ENCODE measurements at places on chromosomes 5 and 9.
A peak's percentile ranks its signal among the peaks of the same experiment; 100 is the strongest.

- no peak for DNase-seq
Measured at GRCh38 chr5:76196886-76197489, 113.8 kb downstream of the SV2C start.

GRCh38 chr5:172336676-172337285 lies 53.2 kb upstream of the UBTD2 start:
- no peak for DNase-seq

GRCh38 chr5:112643339-112643971 lies 94.2 kb upstream of the APC start:
- no peak for DNase-seq

GRCh38 chr5:158519433-158520021 lies 580.2 kb downstream of the EBF1 start:
- no peak for DNase-seq

GRCh38 chr5:170442921-170443320 lies 53.8 kb upstream of the KCNMB1 start:
- DNase-seq: no peak

DNA sequence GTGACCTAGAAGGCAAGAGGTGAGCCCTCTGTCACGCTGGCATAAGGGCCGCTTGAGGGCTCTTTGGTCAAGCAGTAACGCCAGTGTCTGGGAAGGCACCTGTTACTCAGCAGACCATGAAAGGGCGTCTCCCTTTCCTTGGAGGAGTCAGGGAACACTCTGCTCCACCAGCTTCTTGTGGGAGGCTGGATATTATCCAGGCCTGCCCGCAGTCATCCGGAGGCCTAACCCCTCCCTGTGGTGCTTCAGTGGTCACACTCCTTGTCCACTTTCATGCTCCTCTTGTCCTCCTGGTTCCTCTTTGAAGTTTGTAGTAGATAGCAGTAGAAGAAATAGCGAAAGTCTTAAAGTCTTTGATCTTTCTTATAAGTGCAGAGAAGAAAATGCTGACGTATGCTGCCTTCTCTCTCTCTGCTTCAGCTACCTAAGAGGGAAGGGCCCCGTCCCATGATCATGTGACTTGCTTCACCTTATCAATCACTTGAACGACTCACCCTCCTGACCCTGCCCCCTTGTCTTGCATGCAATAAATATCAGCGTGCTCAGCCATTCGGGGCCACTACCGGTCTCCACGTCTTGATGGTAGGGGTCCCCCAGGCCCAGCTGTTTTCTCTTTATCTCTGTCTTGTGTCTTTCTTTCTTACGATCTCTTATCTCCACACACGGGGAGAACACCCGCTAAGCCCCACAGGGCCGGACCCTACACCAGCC lies 16.7 kb upstream of the SCGB3A1 start:
- peak; percentile 7 for DNase-seq

DNA sequence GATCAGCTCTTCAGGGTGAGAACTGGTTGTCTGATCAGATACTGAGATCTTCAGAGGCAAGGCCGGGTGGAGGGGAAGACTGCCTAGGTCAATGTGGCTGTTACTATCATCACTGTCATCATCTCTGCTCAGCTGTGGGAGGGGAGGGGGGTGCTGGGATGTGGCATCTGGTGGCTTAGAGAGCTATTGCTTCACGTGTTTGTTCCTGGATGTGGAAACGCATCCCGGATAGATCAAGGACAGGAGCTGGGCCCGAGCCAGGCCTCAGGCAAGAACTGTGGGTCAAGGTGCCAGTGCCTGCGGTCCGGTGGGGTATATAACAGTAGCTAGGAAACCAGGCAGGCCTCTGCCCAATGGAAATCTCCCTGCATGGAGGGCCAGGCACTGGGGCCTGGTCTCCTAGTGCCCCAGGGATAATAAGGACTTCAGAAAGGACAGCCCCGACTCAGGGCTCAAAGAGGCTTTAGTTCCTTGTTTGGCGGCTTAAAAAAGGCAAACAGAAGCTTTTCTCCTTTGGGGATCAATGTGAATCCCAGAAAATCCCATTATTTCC lies 30.3 kb upstream of the TIFAB start:
- no peak for DNase-seq

- DNase-seq: peak; percentile 80
Measured at GRCh38 chr9:113548221-113549041, 84.9 kb downstream of the RGS3 start.

DNA sequence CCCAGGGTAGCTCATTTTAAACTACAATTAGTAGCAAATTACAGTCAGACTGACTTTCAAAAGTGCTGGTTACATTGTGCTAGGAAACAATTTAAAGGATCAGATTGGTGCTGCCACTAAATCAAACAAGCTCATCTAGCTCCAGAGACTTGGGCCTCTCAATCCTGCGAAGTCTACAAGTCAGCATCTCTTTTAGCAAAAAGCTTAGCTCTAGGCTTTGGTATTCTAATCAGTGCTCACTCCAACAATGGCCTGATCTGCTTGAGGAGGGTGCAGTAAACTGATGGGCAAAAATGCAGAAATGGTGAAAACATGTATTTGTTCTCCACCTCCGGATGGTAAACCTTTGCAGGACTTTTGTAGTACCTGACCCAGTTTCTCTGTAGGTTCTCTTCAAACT lies 47.0 kb upstream of the SEMA6A start:
- DNase-seq: no peak

DNA sequence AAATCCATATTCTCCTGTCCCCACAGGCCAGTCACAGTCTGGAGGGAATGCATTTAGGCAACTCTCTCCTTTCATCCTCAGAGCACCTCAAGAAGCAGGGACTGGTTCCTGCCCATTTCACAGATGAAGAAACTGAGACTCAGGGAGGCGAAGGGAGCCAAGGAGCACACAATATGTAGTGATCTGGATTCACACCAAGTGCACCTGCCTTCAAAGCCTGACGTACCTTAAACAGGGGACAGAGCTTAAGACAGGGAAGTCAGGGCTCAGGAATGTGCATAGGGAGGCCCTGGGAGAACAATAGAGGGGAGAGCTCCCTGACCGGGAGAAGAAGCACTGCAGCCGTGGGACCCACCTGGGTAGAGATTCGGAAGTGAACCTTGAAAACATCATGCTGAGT lies 83.0 kb downstream of the GABBR2 start:
- DNase-seq: no peak

DNA sequence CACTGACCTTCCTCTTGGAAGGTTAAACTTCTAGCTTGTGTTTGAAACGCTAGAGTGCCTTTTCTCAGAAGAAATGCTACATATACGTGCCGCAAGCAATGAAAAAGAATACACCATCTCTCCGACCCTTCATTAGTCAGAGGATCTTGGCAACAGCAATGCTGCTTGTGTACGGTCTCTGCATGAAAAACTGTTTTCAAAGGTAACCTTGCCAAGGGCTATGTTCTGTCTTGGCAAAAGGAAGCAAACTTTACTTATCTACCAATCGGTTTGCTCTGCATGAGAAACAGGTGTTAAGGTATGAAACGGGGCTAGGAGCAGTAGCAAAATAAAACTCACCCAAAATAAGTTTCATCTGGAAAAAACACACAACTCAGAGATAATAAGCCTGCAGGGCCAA lies 297.8 kb downstream of the FBXL17 start:
- no peak for DNase-seq

- DNase-seq: no peak
Measured at GRCh38 chr9:38181866-38182265, 112.8 kb upstream of the SHB start.

DNA sequence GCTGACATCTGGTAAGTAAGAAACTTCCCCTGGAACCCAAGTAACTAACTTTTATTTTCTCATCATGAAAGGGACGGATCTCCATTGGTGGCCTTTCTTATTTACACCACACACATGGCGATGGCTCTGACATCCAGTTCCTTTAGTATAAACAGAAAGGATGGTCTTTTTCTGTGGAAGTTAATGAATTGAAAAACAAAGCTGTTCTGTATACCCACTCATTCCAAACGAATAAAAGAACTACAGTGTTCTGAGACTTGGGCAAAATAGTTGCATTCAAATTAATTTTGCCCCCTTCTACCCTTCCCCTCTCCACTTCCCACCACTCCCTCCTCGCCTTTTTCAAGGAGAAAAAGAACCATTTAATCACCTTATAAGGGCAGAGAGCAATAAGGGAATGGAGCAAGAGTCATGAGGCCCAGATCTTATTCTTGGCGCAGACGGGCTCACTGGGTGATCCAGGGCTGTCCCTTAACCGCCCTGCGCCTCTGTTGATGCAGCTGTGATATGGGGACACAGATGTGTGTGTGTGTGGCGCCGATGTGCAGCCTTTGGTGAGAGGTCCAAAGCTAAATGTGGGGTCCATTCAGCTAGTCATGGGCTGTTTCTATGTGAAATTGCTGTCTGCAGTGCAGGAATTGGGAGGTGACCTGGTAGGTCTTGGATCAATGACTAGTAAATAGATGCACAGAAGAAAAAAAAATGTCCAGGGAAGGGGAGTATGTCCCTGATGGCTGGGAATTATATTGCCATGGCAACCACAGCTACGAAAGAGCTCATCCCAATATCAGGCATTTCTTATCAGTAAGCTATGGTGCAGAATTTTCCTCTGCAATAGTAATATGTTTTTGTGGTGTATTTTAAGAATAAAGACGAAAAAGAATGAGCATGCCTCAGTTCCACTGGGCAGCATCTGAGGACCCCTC lies 141.5 kb upstream of the ERCC6L2 start:
- no peak for DNase-seq

DNA sequence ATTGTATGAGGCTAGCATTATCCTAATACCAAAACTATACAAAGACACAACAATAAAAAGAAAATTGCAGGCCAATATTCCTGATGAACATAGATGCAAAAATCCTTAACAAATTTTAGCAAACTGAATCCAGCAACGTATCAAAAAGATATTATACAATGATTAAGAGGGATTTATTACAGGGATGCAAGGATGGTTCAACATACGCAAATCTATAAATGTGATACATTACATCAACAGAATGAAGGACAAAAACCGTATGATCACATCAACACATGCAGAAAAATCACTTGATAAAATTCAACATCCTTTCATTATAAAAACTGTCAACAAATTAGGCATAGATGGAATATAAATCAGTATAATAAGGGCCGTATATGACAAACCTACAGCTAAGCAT lies 27.1 kb upstream of the ARL15 start:
- DNase-seq: no peak

GRCh38 chr5:42884326-42884725 lies 72.6 kb upstream of the SELENOP start:
- no peak for DNase-seq

DNA sequence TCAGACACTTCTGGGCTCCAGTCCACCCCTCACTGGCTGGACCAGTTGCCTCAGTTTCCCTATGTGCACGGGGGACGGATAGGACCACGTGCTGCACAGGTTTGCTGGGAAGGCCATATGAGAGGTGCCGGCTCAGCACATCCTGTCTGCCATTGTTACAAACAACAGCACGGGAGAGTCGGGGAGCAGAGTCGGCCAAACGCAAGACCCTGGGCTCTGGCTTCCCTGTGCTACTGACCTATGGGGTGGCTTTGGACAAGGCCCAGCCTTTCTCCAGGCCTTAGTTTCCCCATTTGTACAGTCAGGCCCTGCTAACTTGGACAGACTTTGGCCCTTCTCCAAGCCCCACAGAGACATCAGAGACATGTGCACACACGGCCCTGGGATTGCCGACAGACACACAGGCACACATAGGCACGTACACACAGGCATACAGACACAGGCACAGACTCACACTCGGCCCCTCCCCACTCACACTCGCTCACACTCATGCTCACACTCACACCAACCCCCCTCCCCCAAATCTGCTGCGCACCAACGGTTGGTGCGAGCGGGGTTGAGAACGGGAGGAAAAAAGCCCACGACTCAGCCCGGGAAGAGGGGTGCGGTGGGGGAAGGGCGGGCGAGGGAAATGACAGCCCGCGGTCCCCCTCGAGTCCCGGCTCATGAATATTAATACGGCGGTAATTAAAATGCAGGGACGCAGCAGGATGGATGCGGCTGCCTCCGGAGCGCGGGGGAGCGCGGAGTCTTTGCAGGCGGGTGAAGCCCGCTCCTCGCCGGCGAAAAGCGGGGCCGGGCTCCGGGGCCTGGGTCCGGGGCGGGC lies 133.0 kb downstream of the C9orf50 start:
- no peak for DNase-seq

GRCh38 chr9:136249877-136250559 lies 4.4 kb upstream of the QSOX2 start:
- no peak for DNase-seq

DNA sequence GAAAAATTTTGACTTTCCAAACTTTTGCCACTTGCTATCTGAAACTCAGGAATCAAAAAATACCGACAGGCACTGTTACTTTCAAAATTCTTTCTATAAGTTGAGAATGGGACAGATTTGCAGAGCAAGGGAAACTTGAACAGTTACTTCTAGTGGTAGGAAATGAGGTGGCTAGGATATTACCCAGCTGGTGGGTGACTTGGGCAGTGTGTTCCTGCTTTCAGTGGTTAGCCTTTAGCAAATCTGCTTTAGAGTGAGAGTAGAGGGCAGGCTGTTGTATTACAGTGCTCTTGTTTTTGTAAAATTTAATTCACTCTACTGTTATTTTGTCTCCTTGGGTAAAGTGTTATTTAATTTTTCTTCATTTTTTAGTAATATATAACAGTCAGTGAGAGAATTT lies 40.2 kb upstream of the ROPN1L start:
- no peak for DNase-seq

DNA sequence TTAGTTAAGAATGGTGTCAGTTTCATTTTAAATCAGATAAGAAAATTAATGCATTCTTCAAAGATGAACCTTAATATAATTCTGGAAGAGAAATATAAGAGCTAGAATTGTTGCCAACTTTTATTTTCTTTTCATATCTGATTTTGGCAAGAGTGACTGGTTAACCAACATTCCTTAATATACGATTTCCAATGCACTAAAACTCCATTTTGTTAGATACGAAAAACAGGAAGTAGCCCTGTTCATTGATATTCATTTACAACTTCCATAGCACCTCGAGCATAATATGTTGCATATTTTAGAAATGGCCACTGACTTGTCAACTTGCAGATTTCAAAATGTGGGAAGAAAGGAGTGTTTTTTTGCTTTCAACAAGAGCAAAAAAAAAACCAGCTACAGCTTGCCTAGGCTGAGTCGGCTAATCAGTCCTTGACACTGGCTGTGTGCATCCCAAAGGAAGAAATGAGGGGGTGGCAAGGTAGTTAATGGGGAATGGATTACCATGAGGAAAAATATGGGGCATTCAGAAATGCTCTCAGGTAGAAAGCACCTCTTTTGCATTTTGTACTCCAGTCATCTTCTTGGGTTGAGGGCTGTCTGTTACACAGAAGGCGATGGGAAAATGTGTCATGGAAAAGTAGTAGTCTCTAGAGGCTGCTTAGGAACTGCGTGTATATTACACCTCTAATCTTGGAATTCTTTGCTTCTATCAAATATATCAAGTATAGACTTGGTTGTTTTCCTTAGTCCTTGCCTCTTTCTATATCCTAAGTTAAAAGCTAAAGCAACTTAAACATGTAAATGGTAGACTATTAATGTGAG lies 3.9 kb downstream of the MAP3K1 start:
- no peak for DNase-seq

GRCh38 chr5:172953776-172954675 lies 5.2 kb upstream of the RPL26L1 start:
- no peak for DNase-seq

- DNase-seq: no peak
Measured at GRCh38 chr9:4801156-4801555, 8.4 kb downstream of the RCL1 start.

- no peak for DNase-seq
Measured at GRCh38 chr5:78509145-78509865, 139.3 kb downstream of the LHFPL2 start.

All from left ventricle myocardium superior (tissue), 1 donor.